ENCODE measurements at places on chromosomes 7 and 10.
A peak's percentile ranks its signal among the peaks of the same experiment; 100 is the strongest.

- no peak for DNase-seq
These were observed 233.4 kb upstream of the SLC26A5 start for GRCh38 chr7:103679151-103680132.

DNA sequence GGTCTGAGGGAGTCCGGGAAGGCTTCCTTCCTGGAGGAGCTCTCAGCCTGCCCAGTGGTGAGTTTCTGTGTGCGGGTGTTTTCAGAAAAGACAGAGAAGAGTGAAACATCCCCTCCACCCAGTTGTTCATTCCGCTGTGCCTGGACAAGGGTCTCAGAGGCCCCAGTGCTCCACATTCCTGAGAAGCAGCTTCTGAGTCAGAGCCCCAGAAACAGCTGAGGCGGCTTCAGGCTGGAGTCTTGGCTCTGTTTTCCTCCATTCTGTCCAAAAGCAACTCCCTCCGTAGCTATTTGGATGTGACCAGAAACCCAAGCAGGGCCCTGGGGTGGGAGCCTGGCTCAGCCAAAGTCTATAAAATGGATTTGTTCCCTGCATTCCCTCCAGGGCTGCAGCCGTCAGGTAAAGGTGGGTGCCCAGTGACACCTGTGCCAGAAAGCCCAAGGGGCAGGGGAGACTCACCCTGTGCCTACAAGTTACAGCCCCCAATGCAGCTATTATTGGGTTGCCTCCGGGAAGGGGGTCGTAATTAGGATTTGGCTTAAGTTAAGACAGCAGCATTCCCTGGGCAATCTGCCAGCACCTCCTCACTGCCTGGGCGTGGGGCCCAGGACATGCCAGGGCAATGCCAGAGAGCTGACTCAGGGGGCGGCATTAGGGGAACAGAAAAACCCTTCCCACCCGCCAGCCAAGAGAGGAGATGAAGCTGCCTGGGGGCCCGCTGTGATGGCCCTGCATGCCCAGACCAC lies 13.1 kb upstream of the CAMK2G start:
- DNase-seq, result peak; percentile 56

- DNase-seq, result no peak
These were observed 21.9 kb upstream of the ACSL5 start for GRCh38 chr10:112352044-112352443.

- DNase-seq, result no peak
These were observed 254.4 kb downstream of the ANKRD7 start for GRCh38 chr7:118478931-118479330.

GRCh38 chr10:42952931-42953683 lies 123.8 kb upstream of the RET start:
- no peak for DNase-seq

GRCh38 chr10:84994722-84995121 lies 666.3 kb downstream of the CCSER2 start:
- no peak for DNase-seq

- no peak for DNase-seq
These were observed 282.1 kb upstream of the LRGUK start for GRCh38 chr7:133845005-133845404.

DNA sequence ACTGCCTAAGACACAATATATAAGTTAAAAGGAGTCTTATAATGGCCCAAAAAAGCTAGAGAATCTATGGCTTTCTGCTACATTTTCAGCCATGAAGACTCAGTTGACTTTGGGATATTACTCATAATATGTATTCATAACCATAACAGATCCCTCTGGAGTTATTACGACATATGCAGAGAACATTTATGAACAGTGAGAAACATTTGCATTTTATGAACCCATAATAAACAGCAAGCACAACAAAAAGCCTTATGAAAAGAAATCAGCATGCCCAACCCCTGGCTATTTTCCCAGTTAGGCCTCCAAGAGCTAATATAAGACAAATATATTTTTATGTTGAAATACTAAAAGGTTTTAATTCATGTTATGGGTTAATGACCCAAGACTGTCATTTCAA lies 52.4 kb downstream of the ARMH3 start:
- no peak for DNase-seq

GRCh38 chr7:71255537-71256178 lies 123.7 kb downstream of the GALNT17 start:
- no peak for DNase-seq

DNA sequence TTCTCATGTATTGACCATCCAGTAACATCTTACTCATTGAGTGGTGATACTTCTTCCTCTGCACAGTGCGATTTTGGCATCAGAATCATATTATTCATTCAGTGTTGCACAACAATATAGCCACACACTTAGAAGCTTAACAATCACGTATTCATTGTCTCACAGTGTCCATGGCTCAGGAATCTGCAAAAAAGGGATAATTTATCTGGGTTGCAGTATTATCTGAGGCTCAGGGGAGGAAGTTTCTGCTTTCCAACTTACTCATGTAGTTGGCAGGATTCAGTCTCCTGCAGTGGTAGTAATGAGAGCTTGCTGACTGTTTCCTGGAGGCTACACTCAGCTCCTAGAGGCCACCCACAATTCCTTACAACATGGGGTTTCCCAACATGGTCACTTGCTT lies 803.6 kb downstream of the SORCS1 start:
- no peak for DNase-seq

GRCh38 chr7:30278376-30278775 lies 6.0 kb upstream of the ZNRF2 start:
- no peak for DNase-seq

- DNase-seq, result no peak
These were observed 504.1 kb upstream of the ANKRD30A start for GRCh38 chr10:36621346-36621745.

GRCh38 chr10:86836044-86836443 lies 79.6 kb downstream of the BMPR1A start:
- no peak for DNase-seq

GRCh38 chr7:129898502-129899160 lies 54.1 kb downstream of the UBE2H start:
- DNase-seq, result no peak

DNA sequence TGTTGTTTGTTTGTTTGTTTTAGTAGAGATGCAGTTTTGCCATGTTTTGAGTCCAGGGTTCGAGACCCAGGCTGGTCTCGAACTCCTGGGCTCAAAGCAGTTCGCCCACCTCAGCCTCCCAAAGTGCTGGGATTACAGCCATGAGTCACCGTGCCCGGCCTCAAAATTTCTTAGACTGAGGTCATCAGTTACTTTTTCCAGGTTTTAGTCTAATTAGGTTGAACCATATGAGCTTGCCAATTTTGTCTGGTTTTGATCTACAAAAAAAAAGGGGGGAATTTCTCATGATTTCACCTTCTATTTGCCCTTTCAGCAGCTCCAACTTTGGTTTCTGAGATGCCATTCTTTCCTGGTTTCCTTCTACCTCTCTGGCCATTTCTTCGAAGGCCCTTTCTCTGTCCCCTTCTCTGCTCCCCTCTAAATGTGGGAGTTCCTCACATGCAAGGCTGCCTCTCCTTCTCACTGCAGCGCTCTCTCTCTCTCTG lies 5.5 kb downstream of the CUEDC2 start:
- no peak for DNase-seq

DNA sequence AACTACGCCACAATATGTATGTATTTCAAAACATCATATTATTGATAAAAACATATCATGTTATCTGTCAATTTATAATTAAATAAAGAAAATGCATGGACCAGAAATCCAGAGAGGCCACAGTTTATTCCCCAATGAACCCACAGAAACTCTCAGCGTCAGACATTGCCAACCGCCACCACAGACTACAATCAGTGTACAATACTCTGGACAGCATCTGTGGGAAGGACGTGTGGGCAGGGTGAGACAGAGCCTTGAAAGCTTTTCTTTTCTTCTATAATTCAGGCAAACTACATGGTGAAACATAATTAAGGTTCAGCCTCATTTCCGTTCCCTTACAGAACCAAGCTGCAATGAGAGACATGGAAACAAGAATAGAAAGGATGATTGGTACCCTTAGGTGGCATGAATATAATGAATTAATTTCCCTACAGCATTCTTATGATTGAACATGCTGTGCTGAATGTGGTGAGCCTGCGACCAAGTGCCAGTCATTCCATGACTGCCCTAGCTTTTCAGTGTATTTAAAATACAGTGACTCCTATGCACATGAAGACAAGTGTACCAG lies 909.3 kb downstream of the SORCS1 start:
- DNase-seq, result no peak

GRCh38 chr10:22002591-22003176 lies 846 bp downstream of the DNAJC1 start:
- DNase-seq, result no peak

Measured in GOT3 (cell line).